Occipital lobe (tissue), 3 donors: ENCODE measurements at places on chromosomes 11 and 22.

- no peak for DNase-seq
Observed at GRCh38 chr22:28118957-28119631, 200.0 kb upstream of the PITPNB start.

GRCh38 chr11:134951305-134951700, 539.3 kb upstream of the B3GAT1 start:
- DNase-seq: peak; percentile 63

DNA sequence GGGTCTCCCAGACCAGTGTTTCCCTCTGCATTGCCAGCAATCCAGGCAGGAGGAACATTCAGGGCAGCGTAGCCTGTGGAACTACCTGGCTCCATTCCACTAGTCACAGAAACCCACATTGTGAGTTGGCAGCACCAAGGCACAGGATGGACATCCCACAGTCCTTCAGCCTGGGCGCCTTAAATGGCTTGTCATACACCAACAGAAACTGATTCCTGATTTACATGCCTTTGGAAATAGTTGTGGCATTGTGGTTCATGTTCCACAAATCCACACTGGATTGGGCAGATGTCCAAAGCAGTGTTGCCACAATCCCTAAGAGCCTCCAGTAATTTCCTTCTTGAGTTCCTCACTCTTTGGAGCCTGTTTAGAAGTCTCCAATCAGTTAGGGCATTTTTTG, 225.6 kb downstream of the BLID start:
- no peak for DNase-seq

DNA sequence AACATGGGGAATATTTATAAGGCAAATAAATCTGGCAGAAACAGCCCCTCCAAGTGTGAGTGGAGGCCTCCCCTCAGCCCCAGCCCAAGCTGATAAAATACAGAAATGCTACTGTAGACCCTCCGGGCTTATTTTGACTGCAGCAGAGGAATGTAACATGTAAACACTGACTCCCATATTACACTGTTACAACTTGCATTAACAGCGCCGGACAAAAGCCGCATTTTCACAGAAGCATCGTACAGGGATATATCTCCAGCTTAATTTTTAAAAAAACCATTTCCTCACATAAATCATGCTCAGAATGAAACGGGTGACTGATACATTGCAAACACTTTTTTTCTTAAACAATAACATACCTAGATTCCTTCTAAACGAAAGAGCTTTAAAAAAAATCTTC, 36.6 kb upstream of the COMT start:
- DNase-seq: no peak

DNA sequence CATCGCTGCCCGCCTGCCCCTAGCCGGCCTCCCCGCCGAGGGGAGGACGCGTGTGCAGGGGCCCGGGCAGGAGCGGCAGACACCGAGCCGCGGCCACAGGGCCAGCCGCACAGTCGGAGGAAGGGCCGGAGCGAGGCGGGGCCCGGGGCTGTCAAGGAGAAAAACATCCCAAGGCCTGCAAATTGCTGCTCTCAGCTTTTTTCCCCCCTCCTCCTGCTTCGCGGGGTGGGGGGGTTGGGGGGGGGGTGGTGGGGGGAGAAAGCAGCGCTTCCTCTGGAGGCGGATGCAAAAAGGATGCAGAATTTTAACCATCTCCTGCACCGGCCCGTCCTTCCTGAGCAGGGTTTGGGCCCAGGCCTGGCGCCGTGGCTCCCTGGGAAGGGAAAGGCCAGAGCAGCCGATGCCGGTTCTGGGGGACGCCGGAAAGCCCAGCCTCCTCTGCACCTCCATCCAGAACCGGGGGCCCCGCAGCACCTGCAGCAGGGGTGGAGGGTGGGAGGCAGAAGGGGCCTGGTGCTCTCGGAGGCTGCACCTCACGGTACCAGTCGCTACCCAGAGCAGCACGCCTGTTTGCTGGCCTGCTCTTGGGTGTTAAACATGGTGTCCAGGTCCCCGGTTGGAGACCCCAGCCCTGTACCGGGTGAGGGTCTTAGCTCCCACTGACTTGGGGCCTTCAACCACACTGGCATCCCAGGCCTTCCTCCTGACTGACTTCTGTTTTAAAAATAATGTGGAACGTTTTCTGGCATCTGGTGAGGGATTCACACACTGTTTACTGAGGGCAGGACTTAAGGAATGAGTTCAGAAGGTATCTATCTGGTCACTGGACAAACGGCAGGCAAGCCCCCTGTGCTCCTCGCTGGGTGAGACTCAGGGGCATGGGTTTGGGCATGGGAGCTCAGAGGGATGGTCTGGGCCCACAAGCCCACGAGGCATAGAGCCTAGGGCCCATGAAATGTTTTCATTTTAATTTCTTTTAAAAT, 77.4 kb upstream of the WNT7B start:
- peak; percentile 80 for DNase-seq

- DNase-seq: no peak
Observed at GRCh38 chr11:38927993-38928392, 2330.0 kb upstream of the RAG2 start.
